ENCODE measurements at places on chromosomes 7 and 10.
A peak's percentile ranks its signal among the peaks of the same experiment; 100 is the strongest.

- DNase-seq: no peak
These were observed 291.5 kb downstream of the SDK1 start for GRCh38 chr7:3592401-3593134.

DNA sequence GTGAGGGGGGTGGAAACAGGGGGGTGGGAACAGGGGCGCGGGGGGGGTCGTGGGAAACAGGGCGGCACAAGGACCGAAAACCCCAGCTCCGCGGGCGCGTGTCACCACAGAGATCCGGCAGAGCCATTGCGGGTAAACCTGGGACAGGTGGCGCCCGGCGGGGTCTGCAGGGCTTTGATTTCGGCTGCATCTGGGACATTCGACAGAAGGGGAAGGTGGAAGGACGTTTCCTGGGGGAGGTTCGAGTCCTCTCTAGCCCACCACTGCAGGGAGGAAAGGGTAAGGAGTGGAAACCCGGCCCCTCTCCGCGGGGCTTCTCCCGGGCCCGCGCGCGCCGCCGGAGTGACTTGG is 7.5 kb downstream of the NKX2-3 start:
- DNase-seq: no peak

DNA sequence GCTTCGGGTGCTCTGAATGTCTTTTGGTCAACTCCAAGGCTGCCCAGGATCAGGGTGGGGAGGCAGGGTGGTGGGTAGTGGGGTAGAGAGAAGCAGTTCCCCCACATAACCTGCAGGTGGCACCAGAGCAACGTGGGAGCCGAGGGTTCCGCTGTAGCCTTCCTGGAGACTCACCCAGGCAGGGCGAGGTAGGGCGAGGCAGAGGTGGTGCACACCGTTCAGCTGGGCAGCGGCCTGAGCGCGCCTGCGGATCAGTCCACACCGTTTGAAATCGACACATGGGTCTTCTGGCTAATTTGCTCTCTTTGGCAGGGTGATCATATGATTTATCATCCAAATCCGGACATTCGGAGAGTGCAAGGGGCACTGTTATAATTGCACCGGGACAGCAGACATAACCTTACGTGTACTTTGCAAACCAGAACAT is 41.4 kb upstream of the MAP3K8 start:
- DNase-seq: peak; percentile 42

- DNase-seq: no peak
These were observed 68.7 kb upstream of the PDLIM1 start for GRCh38 chr10:95359466-95359865.

- DNase-seq: no peak
These were observed 441.9 kb downstream of the PARD3 start for GRCh38 chr10:34373211-34373610.

DNA sequence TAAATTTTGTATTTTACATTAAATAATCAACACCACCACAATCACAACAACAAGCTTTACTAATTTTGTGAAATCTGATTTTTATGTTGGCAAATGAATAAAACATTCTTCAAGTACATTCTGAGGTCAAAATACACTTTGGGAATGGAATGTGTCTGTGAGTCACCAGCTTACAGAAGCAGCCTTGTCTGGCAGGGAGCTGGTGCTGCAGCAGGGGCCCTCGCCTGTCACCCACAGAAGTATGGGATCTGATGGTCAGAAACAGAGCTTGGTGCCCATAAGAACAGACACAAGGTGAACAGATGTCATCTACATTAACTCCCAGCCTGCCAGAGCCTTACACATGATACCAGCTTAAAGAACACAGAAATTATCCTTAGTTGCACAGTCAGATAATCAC is 496.9 kb downstream of the CCSER2 start:
- no peak for DNase-seq

- DNase-seq: peak; percentile 8
These were observed 46.9 kb downstream of the AHCYL2 start for GRCh38 chr7:129271500-129272355.

- no peak for DNase-seq
These were observed 111.8 kb downstream of the EGFR start for GRCh38 chr7:55130395-55131141.

DNA sequence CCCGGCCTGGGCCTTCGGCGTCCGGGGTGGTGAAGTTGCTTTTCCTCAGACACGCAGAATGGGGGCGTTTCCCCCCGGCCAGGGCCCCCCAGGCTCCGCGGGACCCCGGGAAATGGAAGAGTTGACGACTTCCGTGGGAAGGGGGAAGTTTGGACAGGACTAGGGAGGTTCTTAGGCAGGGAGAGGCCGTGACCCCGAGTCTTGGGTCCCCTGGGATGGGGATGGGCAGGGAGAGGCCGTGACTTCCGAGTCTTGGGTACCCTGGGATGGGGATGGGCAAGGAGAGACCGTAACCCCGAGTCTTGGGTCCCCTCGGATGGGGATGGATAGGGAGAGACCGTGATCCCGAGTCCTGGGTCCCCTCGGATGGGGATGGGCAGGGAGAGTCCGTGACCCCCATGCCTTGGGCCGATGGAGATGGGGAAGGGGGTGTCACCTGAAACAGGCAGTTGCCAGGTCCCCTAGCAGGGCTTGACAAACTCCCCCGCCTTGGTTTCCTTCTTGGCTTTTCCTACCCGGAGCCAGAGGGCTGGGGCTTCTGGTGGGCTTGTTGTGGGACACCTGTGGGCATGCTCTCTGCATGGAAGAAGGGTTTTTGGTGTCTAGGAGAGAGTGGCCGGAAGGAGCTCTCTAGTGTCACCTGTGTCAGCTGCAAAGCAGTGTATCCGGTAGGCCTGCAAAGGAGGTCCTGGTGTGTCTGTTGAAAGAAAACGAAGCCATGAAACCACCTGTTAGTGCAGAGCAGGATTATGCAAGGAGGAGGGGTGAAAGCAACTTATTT is 1.1 kb downstream of the TRRAP start:
- peak; percentile 10 for DNase-seq

DNA sequence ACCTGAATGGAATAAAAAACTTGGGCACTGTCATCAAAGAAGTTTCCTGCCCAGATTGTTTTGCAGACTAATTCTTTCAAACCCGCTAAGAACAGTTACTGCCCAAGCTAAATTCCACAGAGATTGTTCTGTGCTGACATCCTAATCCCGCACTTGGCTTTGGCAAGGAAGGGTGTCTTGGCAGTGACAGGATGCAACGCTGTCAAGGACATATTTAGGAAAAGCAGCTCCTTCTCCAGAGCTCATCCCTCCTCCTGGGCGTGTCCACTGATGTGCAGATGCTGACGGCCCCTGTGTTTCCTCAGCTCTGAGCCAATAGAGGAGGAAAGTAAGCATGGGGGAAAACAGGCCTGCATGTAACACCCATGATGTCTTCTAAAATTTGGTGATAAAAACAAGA is 74.2 kb downstream of the EEPD1 start:
- no peak for DNase-seq

GRCh38 chr7:30521532-30521931 is 16.9 kb upstream of the GGCT start:
- DNase-seq: no peak

DNA sequence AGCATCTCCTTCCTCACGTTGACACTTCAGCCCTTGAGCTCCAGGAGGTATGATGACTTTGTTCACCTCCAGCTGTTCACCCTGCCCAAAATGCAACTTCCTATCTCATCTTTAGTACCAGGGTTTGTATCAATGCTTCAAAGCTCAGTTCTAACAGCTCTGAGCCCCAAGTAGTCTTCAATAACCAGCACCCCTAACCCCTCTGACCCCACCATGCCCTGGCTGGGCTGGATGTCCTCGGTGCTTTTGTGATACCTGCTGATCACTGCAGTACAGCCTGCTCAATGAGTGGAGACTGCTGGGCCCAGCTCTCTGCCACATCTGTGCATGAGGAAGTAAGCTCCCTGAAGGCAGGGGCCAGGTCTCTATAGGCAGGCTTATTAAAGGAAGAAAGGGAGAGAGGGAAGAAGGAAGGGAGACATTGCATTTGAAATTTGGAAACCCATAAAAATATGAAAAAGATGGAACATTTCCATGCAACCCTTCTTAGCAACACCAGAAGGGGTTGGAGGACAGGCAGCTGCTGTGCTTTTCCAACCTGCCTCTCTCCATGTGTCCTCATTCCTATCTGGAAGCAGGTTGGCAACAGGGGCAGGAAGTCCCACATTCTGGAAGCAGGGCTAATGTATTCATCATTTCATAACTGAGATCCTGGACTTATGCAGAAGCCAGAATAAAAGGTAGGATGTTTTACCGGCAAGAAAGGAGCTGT is 756.1 kb downstream of the GRID1 start:
- no peak for DNase-seq
